T-helper 17 cell (primary cell): ENCODE measurements at places on chromosomes 5 and 9.

DNA sequence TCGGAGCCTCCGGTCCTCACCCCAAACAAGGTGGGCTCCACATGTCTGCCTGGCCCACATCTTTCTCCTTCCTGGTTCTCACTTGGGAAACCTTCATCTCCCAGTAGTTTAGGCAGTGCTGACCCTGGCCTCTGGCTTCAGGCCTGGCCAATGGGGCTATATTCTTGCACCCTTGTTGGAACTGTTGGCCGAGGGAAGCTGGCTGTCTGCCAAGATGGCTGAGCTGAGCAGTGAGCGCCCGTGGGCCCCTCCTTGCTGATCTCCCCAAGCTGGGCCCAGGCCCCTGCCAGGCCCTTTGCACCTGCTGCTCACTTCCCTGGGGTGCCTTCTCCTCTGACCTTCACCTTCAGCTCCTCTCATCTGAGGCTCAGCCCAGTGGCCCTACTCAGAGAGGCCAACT, 31.3 kb downstream of the TSPAN17 start:
- no peak for DNase-seq

- DNase-seq = no peak
Measured at GRCh38 chr5:109805472-109805871, 115.7 kb downstream of the MAN2A1 start.

GRCh38 chr9:34375901-34376595, 650 bp downstream of the MYORG start:
- DNase-seq = no peak

- DNase-seq = no peak
Measured at GRCh38 chr5:5266297-5266696, 126.2 kb downstream of the ADAMTS16 start.

GRCh38 chr5:127586811-127587210, 62.1 kb upstream of the CTXN3 start:
- DNase-seq = no peak

DNA sequence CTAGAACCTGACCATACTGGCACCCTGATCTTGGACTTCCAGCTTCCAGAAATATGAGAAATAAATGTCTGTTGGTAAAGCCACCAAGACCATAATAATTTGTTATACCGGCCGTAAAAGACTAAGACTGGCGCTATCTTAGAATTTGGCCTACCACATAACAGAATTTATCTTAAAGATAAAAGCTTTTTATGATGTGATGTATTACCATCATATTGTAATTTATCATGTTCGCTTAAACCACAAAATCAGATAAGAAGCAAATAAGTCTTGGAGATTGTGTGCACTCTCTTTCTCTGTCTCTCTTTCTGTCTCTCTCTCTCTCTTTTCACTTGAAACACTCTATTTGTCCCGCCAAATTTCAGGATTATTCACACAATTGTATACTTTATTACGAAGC, 35.6 kb downstream of the FST start:
- DNase-seq = no peak

DNA sequence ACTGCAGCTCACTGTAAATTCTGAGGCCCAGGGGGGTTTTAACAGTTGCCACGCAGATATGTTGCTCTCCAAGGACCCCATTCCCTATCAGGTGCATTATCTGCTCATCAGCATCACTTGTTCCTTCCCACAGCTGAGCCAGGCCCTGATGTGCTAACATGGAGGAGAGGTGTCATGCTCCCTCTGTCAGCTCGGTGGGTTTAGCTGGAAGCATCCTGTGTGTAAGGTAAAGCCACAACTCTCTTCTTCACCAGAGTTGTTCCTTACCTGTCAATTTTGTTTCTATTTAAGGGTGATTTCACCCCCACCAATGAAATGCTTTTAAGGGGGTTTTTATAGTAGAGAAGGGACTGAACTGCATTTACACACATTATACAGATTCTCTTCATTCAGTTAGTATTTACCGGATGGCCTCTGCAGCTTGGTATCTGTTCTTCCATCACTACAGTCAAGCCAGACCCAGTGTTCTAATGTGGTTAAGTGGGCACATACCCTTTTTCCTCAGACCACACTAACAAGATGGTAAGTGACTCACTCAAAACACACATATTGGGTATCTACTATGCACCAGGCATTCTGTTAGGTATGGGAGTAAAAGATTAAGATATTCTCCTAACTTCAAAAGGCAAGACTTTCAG, 205.4 kb downstream of the DCP2 start:
- no peak for DNase-seq

DNA sequence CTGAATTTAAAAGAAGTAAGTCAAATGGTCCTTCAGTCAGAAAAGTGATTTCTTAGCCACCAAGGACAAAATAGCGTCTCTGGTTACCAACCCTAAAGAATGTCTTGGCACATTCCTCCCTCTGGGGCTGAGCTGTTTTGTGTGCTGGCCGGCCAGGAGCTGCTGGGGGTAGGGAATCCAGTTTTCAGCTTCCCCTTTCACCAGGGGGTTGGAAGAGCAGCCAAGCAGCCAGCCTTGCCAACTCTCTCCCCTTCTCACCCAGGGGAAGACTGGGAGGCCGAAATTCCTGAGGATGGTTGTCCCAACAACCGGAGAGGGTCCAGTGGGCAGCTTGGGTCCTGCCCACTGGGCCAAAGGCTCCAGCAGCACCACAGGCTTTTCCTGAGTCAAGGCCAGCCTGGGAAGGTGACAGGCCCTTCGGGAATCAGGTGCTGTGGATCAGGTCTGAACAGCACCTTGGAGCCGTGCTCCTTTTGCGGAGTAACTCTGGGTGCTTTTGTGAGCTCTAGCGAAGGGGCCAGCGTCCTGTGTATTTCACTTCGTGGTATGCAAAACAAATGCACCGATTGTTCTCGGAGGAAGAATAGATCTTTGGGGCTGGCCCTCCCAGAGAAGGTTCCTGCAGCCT, 4.2 kb downstream of the WWC1 start:
- DNase-seq = no peak
